ENCODE measurements at places on chromosomes 7 and 10.

- DNase-seq = no peak
Observed at GRCh38 chr10:133186416-133187090, 26.5 kb downstream of the KNDC1 start.

DNA sequence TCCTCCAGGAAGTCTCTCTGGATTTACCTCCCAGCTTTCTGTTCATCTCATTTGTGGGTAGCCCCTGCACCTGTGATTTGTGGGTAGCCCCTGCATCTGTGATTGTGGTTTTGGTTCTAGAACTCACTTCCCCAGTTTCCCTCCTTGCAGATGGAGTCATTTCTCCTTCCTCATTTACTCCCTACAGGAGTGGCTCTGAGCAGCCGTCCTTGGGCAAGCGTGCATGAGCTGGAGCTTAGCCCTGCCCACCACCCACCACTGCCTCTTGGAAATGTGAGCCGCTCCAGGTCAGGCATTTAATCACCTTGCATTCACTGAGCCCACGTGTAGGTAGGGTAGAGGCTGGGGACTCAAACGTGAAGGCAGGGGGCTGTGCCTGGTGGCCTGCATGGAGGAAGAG is 8.2 kb downstream of the COL26A1 start:
- DNase-seq = no peak

GRCh38 chr7:2154121-2154520 is 78.6 kb downstream of the MAD1L1 start:
- no peak for DNase-seq

- no peak for DNase-seq
Observed at GRCh38 chr7:90917539-90917938, 321.4 kb downstream of the CDK14 start.

DNA sequence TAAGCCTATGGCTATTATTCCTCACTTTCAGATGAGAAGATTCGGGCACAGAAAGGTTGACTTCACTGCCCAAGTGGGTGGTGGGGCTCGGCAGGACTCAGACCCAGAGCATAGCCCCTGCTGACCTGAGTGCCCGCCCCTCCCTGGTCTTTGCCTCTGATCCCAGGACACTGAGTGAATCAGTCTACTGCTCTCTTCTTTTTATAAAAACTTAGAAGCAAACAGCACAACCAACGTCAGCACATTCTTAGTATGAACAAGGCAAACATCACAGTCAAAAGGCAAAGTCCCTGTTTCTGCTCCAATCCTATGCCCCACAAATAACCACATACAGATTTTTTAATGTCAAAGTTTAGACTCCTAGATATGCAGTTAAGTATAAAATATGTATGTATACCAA is 237.8 kb downstream of the ZMYND11 start:
- DNase-seq = no peak

DNA sequence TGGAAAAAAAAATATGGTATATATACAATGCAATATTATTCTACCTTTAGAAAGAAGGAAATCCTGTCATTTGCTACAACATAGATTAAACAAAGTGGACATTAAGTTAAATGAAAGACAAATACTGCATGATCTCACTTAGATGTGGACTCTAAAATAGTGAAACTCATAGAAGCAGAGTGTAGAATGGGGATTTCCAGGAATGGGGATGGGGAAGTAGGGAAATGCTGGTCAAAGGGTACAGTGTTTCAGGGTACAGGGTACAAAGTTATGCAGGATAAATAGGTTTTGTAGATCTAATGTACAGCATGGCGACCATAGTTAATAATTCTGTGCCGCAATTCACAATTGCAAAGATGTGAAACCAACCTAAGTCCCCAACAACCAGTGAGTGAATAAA is 385.5 kb downstream of the SFMBT2 start:
- DNase-seq = no peak

DNA sequence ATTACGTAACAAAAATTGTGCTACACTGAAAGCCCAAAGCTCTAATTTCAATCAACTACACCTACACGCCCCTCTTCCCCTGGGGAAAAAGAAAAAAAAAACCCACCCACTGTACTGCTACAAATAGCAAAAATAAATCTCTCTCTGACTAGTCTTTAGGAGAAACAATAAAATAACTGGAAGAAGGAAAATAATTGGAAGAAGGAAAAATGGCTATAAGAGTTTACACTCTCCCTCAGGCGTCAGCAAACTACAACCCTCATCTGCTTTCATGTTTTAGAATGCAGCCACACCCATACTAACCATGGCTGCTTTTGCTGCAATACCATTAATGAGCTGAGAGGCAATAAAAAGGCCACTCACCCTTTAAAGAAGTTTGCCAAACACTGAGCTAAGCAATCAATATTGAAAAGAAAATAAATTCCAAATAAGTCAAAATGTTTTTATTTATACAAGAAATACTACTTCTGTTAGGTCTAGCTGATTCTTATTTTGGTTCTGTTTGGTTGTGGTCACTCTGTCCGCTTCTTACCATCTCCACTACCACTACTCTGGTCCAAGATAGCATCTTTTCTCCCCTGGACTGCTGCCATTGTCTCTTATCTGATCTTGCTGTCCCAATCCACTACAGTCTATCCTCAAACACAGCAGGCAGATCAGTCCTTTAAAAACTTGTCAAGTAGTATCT is 3.8 kb downstream of the MINDY3 start:
- no peak for DNase-seq

GRCh38 chr10:79396520-79396919 is 48.9 kb downstream of the ZCCHC24 start:
- DNase-seq = no peak

- no peak for DNase-seq
Observed at GRCh38 chr7:106375499-106375898, 90.7 kb upstream of the NAMPT start.

- no peak for DNase-seq
Observed at GRCh38 chr10:132613566-132614348, 76.2 kb downstream of the INPP5A start.

DNA sequence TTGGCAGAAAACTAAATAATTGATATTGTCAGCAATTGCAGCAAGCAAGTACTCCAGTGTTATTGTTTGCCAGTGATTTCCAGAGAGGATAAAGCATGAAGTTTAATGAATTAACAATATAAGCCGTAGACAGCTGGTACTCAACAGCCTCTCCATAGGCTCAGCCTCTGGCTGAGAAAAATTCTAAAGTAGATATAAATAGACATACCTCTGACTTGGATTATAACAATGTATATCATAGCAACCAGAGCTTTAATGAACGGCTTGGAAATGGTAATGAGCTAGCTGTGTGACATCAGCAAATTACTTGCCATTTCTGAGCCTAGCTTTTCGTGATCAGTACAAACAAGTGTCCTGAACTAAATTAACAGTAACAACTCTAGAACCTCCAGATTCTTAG is 1055.4 kb upstream of the AUTS2 start:
- no peak for DNase-seq

GRCh38 chr7:23299770-23300300 is 696 bp downstream of the MALSU1 start:
- DNase-seq = no peak
